ENCODE measurements at places on chromosomes 1 and 21.

- ATAC-seq: no peak
Observed at GRCh38 chr21:24590261-24590660, 1017.0 kb downstream of the MRPL39 start.

DNA sequence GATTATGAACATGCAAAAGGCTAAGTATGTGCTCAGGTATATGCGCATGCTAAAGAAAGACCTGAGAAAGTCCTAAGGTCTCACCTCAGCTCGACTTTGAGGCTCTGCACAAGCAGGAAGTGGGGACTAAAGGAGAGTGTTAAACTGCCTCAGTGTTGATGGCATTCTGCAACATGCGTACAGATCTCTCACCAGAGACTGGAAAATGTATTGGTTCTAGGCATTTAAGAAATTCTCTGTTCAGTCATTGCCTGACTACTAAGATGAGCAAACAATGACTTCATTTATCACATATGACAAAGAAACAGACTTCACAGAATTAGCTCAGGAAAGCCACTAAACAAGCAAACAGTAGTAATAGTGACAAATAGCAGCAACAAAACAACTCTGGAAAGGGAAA, 90.8 kb downstream of the USH2A start:
- no peak for ATAC-seq

GRCh38 chr1:40841602-40842001, 20.6 kb downstream of the CITED4 start:
- no peak for ATAC-seq

GRCh38 chr1:8389958-8390535, 72.1 kb downstream of the SLC45A1 start:
- peak; percentile 27 for ATAC-seq

DNA sequence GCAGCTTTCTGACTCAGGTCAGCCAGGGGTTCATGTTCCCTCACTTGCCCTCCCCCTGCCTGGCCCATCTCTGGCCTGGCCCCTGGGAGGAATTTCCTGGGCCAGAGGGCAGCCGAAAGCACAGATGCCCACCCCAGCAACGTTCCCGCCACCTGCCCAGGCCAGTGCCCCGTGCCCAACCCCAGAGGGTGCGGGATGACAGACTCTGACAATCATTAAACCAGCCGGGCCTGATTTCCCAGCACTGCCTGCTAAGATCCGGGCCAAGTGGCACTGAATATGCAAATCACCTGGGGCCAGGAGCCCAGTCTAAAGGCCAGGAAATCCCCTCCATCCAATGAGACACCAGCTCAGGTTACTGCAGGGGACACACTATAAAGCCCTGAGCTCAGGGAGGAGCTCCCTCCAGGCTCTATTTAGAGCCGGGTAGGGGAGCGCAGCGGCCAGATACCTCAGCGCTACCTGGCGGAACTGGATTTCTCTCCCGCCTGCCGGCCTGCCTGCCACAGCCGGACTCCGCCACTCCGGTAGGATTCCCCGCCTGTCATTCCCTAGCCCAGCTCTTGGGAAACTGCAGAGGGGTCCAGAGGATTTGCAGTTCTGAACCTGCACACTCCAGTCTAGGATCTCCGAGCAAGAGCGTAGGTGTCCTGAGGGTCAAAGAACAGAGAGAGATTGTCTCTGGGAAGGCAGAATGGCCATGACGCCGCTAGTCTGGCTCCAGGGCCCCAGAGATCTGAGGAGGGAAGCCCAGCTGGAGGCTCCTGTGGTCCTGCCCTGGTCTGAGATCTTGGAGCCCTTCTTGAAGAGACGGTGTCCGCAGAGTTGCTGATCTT, at the start of gene ELF3:
Gene ELF3, plus strand, starts transcription at position 408 of the 836 bp plus-strand sequence. CDS start 550 bp downstream, outside the sequence.
- ATAC-seq: peak; percentile 24

DNA sequence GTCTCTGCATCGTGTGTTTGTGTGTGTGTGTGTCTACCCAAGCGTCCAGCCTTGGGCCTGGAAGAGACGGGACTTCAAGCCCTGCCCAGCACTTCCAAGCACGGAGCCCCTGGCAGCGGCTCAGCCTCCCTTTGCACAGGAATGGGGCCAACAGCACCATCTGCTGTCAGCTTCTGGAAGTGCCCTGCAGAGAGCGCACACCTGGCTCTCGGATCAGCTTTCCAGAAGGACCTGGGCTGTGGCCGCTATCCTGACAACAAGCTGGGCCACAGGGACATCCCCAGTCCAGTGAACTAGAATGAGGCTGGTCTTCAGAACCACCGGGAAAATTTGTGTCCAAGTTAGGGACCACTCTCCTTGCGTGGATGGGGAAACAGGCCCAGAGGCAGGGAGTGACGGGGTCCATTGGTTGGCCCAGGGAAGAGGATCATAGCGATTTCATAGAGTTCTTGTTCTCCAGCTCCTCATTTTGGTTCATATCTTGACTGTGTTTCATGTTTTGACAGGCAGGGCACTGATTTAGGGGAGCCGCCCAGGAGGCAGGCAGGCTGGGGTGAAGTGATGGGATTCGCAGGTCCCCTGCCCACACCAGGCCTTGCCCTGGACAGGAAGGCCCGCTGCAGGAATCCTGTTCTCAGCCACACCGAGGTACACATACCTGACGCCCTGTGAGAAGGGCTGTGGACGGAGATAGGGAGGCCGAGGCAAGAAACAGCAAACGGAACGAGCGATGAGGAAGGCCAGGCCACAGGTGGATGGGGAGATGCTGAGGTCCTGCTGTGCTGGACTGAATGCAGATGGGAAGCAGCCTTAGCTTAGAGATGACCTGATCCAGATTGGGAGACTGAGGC, 38.4 kb downstream of the TAS1R2 start:
- no peak for ATAC-seq

GRCh38 chr1:104906141-104906540, 1156.4 kb downstream of the AMY1C start:
- no peak for ATAC-seq

DNA sequence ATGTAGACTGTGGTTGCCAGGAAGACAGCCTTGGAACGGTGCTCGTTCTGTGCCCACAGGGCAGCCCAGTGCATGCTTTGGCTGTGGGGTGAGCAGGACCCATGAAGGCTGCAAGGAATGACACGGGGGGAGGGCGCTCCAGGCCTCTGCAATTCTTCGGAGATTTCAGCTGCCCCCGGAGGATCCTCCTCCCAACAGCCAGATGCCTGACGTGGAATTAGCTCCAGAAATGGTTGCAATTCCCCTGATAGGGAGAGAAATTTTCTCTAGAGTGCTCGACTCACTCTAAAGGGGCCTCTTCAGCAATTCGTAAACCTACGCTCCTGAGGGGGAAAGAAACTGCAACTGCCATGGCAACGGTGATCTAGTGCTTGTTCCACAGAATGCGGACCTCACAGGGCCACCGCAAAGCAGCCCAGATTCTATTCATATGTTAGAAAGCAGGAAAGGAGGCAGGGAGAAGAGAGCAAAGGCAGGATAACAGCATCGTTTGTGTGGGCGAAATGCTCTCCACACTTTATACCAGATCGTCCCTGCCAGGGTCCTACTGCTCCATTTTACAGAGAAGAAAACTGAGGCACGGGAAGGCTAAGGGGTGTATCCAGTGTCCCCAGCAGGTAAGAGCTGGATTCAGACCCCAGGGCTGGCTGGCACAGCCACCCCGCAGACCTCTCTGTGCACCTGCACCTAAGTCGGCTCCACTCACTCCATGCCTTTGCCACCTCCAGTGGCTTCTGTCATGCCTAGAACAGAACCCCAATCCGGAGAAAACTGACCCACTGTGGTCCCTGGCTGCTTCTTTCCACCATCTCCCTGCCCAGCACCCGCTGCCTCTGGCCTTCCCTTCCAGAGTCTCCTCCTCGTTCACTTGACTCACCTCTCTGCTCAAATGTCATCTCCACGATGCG, 11.9 kb upstream of the PDE9A start:
- no peak for ATAC-seq

- ATAC-seq: no peak
Observed at GRCh38 chr1:89994231-89994804, 592 bp upstream of the ZNF326 start.
